Adrenal gland (tissue), 19 donors: ENCODE measurements at places on chromosomes 16 and 17.
A peak's percentile ranks its signal among the peaks of the same experiment; 100 is the strongest.

DNA sequence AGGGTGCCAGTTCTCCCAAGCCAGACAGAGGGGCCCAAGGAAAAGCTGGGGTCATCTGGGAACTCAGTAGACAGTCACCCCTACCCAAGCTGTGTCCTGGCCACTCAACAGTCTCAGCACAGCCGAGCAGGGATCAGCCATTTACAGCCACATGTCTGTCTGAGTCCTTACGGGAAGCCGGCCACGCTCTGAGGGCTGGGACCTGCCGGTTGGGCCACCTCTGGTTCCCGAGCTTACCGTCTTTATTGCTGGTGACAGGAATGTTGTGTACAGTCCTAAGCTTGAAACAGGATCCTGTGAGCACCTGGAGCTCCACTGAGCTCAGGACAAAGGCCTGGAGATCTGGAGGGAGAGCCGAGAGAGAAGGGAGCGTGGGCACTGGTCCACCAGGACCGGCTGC, 59.8 kb downstream of the TIMM22 start:
- DNase-seq, result no peak

GRCh38 chr16:19872935-19873334, 11.7 kb downstream of the GPRC5B start:
- DNase-seq, result no peak

DNA sequence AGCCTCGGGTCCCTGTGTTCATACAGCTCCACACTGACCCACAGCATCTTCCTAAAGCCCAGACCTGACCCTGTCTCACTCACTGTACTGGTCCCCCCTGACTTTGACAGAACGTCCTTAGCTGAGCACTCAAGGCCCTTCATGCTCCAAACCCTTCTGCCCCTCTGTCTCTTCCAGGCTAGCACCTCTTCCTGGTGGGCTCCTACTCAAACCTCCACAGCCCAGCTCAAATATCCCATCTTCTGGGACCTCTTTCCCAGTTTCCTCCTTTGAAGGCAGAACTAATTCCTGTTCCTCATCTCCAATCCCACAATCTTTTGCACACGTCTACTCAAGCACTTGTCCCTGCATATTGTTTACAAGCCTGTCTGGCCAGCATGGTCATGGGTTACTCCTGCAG, 8.8 kb downstream of the GRIN2C start:
- no peak for DNase-seq

DNA sequence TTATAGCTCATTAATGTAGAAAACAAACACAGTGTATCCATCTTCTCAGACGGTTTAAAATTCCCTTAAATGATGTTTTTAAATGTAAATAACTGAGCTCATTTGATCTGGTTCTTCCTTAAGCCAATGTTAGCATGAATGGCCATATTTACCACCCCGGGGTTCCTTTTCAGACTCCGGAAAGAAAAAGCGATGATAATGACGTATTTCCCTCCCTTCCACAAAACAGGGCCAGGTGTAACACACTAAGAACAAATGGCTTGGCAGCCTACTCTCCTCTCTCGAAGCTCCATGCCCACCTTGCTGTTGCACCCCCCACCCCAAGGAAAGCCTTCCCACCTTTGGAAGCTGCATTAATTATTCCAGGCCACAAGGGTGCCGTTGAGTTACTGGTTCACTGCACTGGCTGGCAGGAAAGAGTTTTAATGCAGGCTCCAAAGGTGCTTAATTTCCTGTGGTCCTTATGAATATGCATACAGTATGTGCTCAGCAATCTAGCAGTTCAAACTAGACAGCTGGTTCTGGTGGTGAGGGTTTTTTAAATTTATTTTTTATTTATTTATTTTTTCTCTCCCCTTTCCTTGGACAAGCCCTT, 378.9 kb downstream of the WWOX start:
- no peak for DNase-seq

DNA sequence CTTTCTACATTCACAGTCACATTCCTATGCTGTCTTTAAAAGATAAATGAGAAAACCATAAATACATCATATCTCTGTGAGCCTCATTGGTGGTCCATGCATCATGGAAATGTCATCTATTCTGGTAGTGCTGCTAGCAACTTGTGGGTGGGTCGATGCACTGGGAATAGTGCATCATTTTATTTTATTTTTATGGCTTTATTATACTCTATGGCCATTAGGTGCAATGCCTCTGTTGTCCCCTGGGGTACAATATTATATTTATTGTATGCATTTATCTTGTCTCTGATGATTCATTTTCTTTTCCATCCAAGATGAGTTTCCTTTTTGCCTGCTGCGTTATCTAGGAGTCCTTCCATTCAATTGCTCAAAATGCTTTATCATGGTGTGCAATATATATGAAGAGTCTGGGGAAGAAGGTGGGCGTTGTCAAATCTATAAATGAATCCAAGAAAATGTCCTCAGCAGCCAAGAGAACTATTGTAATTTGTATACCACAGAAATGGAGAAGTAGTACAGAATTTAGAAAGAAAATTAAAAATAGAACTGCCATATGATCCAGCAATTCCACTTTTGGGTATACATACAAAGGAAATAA, 324.0 kb downstream of the KCNJ2 start:
- no peak for DNase-seq

DNA sequence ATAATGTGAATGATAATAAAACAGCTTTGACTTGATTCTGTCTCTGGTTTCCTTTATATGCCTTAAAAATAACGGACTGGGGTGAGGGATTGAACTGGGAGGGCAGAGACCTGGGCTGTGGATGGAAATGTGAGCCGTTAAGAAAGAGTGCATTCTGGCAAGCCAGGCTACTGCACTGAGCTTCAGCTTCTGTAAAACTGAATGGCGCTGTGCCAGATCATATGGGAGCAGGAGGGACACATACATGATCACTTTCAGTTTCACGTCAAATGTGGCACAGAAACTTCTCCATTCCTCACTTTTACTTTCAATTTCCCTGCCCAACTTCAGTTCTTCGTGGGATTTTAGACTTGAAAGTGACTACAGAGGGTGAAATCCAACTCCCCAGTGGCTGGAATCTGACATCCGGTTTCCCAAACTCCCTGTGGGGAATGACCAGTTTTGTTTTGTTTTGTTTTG, 1.1 kb downstream of the MT2A start:
- DNase-seq, result peak; percentile 88

DNA sequence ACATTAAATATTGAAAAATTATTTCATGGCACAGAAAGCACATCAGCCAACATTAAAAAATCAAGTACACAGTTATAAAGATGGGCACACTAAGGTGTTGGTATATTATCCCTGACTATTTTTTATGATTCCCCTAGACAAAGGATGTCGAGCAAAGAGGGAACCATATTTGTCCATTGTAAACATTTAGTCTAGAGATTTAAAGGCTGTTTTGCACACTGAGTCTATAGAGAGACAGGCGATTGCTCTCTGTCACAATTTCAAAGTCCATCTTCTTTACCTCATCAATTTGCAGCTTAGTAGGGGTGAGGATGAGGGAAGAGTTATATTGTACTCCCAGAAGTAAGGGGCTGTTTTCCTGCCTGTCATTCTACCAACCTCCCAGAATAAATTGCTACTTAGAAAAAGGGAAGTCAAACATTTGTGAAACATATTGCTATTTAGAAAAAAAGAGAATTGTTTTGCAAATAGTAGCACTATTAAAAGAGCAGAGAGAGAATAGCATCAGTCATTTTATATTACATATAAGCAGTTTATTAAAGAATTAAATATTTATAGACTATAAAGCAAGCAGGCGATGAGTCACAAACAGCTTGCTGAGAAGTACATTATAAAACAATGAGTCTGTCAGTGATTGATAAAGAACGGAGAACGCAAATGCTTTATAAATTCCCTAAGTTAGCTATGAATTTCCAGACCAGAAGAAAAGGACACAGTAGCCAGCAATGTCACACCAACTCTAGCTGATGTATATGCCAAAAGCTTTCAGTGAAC, 270.6 kb upstream of the PMFBP1 start:
- no peak for DNase-seq

GRCh38 chr17:57425431-57425830, 169.1 kb downstream of the MSI2 start:
- DNase-seq, result no peak

DNA sequence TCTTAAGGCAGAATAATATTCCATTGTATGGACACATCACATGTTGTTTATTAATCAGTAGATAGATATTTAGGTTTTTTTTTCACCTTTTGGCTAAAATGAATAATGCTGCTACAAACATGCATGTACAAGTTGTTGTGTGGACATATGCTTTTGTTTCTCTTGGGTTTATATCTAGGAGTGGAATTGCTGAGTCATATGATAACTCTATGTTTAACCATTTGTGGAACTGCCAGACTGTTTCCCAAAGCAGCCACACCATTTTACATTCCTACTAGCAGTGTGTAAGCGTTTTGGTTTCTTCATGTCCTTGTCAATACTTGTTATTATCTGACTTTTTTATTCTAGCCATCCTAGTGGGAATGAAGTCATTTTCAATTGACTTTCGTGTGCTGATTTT, 21.3 kb downstream of the CYLD start:
- no peak for DNase-seq

DNA sequence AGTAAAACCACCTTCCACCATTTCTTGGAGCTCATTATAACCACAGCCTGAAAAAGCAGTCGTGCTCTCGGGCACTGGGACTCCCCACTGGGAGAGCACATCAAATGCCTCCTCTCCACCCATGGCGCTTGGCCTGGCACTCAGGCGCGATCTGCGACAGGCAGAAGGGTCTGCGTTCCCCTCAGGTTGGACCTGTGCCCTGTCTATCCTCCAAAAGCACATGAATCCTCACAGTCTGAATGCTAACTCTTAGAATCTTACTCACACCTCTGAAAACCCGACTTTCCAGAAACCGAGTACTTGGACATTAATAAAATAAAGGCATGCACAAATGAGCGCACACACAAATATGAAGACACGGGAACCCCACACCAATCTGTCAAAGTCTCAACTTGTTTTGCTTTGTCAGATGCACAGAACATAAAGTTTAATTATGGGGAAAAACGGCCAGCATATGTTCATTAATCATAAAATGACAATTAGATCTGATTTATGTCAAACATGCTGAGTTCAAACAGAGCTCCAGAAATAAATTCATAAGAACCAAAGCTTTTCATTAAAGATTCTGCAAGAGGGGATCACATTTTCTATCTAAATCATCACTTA, 20.5 kb upstream of the FAAP100 start:
- DNase-seq, result no peak

GRCh38 chr17:79535728-79536025, 75.2 kb downstream of the RBFOX3 start:
- no peak for DNase-seq

DNA sequence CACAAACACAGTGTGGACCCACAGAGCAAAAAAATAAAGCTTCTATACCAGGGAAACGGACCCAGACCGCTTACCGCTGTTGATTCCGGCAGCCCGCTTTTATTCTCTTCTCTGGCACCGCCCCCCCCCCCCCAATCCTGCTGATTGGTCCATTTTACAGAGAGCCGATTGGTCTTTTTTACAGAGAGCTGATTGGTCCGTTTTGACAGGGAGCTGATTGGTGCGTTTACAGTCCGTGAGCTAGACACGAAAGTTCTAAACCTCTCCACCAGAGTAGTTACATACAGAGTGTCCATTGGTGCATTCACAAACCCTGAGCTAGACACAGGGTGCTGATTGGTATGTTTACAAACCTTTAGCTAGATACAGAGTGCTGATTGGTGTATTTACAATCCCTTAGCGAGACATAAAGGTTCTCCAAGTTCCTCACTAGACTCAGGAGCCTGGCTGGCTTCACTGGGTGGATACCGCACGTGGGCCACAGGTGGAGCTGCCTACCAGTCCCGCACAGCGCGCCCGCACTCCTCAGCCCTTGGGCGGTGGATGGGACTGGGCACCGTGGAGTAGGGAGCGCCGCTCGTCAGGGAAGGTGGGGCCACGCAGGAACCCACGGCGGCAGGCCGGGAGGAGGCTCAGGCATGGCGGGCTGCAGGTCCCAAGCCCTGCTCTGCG, 92.4 kb downstream of the HAPSTR1 start:
- DNase-seq, result no peak

GRCh38 chr16:5072334-5073278, 963 bp downstream of the ALG1 start:
- DNase-seq, result no peak

DNA sequence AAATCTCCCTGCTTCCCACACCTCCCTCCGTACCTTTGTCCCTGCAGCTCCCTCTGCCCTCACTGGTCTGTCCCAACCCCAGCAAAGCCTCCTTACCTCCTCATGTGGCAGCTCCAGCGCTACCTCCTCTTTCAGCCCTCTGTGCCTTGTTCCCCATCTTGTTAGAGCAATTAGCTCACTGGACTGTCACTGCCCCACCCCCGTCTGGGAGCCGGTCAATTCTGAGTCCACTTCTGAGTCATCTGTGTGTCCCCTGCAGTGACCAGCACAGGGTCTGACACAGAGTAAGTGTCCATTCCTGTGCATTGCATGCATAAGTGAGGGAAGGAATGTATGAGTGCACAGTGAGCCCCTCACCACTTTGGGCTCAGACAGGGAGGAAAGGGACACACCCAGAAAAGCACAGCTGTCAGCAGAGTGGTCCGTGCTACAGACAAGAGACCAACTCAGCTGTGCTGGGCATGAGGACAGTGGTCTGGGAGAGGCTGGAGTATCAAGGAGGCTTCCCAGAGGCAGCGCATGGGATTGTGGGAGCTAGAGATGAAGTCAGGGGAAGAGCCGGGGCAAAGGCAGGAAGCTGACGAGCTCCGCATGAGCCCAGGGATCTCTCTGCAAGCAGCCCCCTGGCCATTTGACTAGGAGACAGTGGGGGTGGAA, 45.9 kb downstream of the PITPNM3 start:
- peak; percentile 47 for DNase-seq
